NCI-H2171 (cell line): ENCODE measurements at places on chromosomes 13 and 19.

DNA sequence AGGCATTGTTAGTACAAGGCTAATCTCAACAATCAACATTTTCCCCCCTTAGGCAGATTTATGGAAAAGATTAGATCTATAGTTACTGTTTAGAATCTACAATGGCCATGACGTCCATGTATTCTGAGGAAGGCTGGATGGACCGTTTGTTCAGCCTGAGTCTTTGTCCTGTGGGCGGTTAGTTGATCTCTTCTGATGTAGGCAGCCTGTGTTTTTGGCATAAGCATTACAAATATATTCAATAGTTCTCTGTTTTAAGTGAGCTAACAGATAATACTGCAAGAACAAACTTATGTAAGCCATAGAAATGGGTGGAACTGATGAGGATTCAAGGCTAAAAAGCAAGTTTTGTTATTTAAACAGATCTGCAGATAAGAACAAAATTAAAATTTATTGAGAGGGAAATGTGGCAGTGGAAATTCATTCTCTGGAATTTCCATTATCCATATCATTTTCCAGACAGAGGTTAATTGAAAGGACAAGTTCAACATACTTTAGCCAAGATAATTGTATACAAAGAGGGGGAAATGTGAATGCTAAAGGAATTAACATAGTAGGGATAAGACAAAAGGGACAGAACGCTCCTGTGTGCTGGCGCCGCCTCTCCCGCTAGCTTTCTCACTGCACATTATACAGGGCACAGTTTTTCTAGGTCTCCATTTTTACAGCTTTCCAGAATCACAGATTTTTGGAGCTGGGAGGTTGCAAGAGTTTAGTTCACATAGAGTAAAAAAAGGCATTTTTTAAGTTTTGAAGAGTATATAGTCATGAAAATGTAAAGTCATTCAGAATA lies 48.6 kb downstream of the FAM124A start:
- no peak for DNase-seq

DNA sequence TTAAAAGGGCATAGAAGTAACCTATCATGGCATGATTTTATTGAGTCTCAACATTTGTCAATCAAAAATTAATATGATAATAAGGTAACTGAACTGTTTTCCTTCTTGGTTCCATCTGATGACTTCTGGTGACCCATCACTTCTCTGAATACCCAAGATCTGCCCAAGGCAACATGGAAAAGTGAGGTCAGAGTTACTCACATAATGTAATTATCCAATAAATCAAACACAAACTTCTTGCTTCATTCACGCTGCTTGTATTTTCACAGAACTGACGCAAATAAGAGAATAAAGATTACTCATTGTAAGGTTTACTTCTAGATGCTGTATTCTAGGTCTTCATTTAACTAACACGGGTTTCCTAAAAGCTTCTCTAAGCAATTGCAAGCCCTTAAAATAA lies 361.6 kb downstream of the RBM26 start:
- no peak for DNase-seq

- no peak for DNase-seq
Observed at GRCh38 chr19:3882041-3882384, 1.5 kb downstream of the ATCAY start.

DNA sequence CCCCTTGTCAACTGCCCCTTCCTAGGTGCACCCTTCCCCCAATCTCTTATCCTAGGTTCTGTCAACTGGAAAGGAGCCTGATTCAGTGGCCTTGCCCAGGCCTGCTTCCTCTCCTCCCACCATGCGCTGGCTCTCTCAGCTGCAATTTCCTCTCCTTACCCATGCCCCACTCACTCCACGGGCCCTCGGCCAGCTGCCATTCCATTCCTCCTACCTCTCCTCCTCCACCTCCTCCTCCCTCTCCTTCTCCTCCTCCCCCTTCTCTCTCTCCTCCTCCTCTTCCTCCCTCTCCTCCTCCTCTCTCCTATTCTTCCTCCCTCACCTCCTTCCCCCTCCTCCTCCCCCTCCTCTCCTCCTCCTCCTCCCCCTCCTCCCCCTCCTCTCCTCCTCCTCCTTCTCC lies 9.6 kb upstream of the TIMM44 start:
- no peak for DNase-seq

- DNase-seq = no peak
Observed at GRCh38 chr19:46759817-46760333, 13.6 kb upstream of the STRN4 start.

DNA sequence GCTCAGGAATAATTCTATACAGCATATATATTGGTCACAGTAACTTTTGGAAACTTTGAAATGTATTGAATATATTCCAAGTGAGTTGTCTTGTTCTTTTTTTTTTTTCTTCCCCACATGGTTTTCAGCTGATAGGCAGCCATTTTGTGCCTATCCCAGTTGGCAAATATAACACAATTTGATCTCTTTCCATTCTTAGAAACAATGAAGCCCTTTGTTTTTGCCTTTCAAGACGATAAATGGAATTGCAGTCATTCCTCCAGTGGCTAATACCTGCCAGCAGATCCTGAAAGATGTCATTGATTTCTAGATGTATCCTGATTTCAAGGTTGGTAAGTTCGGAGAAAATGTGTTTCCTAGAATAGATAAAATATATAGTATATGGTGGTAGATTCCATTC lies 951.1 kb upstream of the SLC10A2 start:
- DNase-seq = no peak

DNA sequence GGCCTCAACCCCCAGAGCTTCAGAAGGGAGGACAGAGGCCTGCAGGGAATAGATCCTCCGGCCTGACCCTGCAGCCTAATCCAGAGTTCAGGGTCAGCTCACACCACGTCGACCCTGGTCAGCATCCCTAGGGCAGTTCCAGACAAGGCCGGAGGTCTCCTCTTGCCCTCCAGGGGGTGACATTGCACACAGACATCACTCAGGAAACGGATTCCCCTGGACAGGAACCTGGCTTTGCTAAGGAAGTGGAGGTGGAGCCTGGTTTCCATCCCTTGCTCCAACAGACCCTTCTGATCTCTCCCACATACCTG lies 969 bp upstream of the CEACAM5 start:
- DNase-seq = no peak

DNA sequence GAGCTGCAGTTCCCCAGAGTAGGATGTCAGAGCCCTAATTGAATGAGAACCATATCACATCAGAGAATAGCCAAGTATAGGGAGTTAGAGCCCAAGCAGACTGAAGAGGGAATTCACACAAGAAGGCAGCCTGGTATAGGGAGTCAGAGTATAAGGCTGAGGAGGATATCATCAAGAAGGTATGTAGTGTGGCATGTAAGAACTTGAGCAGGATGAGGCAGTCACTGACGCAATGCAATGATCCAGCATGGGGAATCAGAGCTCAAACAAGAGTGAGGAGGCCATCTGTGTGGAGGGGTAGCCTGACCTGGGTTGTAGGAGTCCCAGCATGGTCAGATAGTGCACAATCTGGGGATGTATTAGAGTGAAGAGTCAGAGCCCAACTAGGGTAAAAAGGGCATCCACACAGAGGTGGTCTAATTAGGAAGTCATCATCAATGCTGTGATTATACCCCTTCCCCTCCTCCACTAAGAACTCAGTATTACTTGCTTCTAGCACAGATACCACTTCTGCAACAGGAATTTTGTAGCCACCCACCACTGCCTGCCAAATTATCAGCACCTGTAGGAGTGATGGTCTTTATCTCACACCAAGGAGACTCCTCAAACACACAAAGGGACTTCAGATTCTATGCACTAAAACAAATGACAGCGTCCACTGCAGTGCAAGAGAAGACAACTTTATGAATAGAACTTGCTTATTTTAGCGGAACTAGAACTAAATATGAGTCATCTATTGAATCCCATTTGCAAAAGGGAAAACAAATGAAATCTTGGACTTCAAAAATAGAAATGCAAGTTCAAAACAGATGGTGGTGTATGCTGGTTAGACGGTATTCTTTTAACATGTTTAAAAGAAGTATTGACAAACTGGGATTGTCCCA lies 107.2 kb downstream of the FNDC3A start:
- no peak for DNase-seq

DNA sequence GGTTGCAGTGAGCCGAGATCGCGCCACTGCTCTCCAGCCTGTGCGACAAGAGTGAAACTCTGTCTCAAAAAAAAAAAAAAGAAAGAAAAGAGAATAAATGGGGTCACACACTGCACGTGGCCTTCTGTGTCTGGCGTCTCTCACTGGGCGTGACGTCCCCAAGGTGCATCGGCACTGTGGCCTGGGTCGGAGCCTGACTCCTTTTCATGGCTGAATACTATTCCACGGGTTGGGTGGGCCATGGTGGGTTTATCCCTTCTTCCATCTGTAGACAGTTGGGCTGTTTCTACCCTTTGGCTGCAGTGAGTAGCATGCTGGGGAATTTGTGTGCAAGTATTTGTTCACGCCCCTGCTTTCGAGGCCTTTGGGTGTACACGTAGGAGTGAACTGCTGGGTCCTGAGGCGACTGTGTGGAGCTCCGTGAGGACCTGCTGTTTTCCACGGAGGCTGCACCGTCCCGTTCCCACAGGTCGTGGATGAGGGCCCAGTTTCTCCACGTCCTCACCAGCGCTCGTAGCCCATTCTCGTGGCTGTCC lies 8.3 kb upstream of the MISP start:
- DNase-seq = no peak

GRCh38 chr13:97743938-97744337 lies 209.5 kb upstream of the IPO5 start:
- DNase-seq = no peak

DNA sequence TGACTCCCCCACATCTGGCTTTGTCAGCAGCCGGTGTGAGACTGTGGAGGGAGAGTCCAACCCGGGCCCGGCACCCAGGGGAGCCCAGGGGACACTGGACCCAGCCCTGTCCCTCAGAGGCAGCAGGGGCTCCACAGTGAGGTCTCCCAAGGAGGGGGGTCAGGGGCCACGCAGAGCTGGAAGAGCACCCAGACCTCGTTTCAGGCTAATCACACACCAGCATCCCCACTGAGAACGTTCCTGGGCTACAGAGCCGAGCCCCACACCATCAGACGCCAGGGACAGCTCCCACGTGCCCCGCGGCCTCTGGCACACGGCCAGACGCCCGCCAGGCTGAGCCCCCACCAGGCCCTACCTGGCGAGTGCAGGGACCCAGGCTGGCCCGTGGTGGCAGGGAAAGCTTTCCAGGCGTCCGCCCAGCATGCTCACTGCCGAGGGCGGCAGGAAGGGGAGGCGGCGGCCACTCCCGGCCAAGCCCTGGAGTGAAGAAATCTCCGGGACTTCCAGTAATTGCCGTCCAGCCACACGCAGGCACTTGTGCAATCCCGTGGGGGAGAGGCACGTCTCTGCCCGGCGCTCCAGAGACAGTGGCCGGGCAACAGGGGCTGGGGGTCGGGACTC lies 19.2 kb downstream of the SBNO2 start:
- no peak for DNase-seq

DNA sequence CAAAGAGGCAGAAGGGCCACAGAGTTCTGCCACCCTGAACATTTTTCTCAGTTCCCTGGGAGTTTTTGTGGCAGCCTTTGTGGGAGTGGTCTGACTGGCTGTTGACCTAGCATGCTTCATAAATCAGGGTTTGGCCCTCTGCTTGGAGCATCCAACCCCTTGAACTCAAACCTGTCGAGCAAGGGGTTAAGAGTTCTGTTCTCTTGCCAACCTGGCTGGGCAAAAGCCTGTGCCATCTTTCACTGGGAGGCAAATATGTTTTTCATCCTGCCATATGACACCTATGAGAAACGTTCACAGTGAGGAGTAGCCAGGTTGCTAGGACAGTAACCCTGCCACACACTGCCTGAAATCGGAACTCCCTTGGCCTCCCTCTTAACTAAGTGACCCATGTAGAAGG lies 7.7 kb upstream of the TEX26 start:
- no peak for DNase-seq

DNA sequence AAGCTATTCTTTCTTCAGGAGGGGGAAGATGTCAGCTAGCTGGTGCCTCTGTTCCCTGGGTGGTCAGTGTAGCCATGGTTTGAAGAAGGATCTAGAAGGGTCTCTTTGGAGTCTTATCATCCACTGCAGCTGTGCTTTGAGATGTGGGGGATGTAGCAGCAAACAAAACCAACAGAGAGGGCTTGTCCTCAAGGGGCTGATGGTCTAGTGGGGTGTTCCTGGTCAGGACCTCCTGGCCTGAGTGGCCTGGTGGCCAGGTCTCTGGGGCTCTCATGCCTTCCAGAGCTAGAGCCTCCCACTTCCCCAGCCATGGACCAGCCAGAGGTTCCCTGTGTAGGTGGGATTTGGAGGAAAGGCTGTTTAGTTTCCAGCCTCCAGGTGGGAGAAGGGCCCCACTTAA lies 40.3 kb downstream of the LYL1 start:
- no peak for DNase-seq

GRCh38 chr19:54612428-54612827 lies 17.9 kb upstream of the LILRB1 start:
- DNase-seq = no peak

DNA sequence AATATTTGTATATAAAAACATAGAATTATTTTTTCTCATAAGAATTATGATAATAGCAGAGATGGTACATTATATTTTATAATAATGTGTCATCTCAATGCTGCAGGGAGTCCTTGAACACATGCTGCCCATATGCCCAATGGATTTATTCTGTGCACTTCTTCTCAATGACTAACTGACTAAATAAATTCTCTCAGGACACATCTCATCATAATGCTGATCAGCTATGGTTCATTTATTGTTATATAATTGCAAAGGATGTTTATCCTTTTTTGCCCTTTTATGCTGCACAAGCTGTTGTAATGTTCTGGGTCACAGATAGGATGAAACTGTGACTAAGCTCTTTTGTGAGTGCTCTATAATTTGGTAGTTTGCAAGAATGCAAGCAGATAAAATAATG lies 1273.3 kb upstream of the ATXN8OS start:
- DNase-seq = no peak

DNA sequence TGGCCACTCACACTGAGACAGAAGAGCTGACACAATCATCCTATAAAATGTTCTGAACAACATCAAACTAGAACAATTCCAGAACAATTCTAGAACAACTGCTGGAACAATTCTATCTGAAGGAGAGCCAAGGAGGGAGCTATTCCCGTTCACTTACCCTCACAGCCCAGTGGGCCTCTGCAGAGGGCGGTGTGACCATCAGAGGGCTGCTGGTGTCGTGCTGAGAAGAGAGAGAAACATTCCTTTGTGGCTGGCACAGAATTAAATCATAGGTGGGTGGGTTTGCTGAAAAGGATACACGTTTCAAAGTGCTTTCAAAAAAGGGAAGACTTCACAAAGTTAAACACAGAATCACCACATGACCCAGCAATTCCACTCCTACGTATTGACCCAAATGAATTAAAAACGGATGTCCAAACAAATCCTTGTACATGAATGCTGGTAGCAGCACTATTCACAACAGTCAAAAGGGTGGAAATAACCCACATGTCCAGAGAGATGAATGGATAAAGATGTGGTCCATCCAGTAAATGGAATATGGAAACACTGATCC lies 34.9 kb downstream of the EPS15L1 start:
- DNase-seq = no peak

- DNase-seq = no peak
Observed at GRCh38 chr19:57267291-57267690, 13.0 kb upstream of the ZNF460 start.

- no peak for DNase-seq
Observed at GRCh38 chr13:22903925-22904324, 276.9 kb upstream of the SGCG start.

- DNase-seq = no peak
Observed at GRCh38 chr13:84744203-84744602, 861.9 kb upstream of the SLITRK1 start.
